ENCODE measurements at places on chromosomes 4 and X.

DNA sequence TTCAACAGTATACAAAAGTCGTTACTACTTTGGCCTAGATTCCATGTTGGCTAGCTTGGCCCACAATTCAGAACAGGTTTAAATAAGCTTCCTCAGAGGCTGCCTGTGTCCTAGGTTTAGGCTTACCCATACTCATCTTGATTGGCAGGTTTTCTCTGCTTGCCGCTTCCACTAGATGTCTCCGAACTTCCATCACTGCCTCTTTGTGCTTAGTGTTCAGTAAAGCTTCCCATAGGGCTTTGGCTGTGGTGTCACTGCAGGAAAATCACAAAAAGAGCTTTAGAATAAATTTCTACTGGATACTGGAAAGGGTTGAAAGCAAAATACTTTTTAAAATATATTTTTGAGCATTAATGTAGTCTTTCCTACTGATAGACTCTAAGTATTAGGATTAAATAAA is 52.4 kb downstream of the SCFD2 start:
- no peak for DNase-seq

GRCh38 chrX:77961063-77961462 is 8.4 kb downstream of the PGAM4 start:
- no peak for DNase-seq

- DNase-seq: no peak
These were observed 173.9 kb upstream of the VCX3A start for GRCh38 chrX:6708676-6709380.

DNA sequence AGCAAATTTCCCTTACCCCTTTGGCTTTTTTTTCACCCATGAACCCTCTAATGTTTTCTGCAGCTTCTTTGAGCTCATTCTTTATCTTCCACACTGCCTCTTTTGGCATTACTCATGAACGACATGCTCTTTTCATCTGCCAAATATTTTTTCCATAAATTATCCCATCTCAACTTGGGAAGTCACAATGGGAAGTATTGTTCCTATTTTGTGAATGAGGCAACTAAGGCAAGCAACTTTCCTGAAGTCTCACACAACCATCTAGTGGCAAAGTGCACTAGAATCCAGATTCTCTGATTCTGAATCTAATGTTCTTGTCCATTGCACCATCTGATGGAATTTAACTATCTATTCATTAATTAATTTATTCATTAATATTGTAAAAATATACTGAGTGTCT is 625 bp downstream of the RTL9 start:
- no peak for DNase-seq

GRCh38 chr4:128347930-128348660 is 60.5 kb upstream of the PGRMC2 start:
- DNase-seq: no peak

All from GM18507 (cell line).